ENCODE measurements at places on chromosomes 7 and 10.
A peak's percentile ranks its signal among the peaks of the same experiment; 100 is the strongest.

- DNase-seq, result no peak
Measured at GRCh38 chr7:31794851-31795344, 107.9 kb downstream of the PPP1R17 start.

DNA sequence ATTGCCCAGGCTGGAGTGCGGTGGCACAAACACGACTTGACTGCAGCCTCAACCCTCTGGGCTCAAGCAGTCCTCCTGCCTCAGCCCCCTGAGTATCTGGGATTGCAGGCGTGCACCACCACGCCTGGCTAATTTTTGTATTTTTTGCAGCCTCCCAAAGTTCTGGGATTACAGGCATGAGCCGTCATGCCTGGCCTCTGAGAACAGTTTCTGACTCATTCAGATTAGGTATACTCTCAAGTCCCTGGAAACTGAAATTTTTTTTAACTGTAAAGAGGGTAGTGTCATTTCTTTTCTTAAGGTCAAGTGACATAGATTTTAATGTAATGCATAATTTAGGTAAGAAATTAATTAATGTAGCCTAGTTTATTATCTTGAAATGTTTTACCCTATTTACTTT is 104.7 kb downstream of the SEPTIN7 start:
- DNase-seq, result no peak

- no peak for DNase-seq
Measured at GRCh38 chr7:159016591-159016990, 128.1 kb downstream of the VIPR2 start.

- DNase-seq, result no peak
Measured at GRCh38 chr7:4791738-4792536, 16.5 kb downstream of the AP5Z1 start.

- no peak for DNase-seq
Measured at GRCh38 chr10:58839771-58840170, 327.1 kb downstream of the BICC1 start.

DNA sequence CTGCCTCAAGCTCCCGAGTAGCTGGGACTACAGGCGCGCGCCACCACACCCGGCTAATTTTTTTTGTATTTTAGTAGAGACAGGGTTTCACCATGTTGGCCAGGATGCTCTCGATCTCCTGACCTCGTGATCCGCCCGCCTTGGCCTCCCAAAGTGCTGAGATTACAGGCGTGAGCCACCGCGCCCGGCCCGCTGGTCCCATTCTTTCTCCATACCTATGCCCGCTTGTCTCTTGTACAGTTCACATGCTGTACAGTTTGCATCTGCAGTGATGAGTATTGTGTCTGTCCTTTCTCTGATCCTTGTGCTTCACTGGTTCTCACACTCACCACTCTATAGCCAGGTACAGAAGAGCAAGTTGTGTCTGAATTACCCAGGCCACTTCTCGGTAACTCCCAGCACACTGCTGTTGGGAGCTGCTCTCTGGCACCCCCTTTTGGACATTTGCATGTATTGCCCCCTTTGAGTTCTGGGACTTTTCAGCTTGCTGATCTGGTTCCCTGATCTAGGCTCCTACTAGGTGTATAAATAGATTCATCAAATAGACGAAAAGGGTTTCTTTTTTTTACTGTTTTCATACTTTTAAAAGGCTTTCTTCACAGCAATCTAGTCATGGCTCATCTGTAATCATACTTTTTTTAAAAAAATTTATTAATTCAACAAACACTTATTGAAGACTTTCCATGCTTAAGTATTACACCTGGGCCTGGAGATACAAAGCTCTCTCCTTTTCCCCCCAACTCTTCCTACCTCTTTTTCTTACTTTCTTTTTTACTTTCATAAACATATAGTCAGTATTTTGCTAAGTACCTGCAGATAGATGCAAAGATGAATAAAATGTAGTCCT is 53.5 kb downstream of the AOAH start:
- peak; percentile 59 for DNase-seq
